ENCODE measurements at places on chromosomes 6 and 20.

DNA sequence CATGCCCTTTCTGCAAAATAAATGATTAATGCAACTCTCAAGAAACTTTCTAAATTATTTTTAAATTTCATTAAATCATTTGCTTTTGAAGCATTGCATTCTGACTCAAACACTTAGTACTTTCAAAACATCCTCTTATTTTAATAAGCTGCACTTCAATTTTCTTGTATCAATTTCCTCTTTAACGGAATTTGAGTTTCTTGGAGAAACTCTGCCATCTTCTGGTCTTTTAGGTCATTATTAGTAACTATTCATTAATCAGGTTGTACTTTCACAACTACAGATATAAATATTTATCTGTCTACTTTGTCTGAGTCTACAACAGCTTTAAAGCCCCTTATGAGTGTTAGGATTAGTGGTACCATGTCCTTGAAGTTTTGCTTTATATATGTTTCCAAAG lies 30.2 kb downstream of the TMX4 start:
- DNase-seq, result no peak

GRCh38 chr20:40991181-40991889 lies 37.3 kb upstream of the TOP1 start:
- no peak for DNase-seq

GRCh38 chr20:14414560-14414959 lies 77.1 kb upstream of the FLRT3 start:
- DNase-seq, result no peak

DNA sequence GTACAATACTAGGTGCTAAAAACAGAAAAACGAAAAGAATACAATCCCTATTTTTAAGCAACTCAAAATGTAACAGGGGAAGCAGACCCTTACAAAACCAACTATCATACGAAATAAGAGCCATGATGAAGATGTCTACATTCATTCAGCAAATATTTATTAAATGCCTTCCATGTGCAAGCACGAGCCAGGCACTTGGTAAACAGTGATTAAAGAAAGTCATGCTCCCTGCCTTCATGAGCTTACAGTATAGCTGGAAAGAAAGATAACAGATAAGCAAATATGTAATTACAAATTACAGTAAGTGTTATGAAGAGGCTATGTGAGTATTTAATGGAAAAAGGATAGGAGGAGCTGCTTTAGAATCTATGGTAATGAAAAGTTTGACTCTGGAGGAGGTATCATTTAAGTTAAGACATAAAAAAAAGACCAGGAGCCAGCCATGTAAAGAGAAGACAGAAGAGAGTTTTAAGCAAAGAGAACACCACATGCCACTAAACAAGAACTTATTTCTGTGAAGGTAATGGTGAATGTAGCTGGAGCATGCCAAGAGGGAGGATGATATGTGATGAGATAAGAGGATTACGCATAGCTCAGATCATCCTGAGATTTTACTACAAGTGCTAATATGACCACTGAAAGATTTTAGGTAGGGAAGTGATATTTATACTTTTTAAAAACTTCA lies 19.3 kb upstream of the COX7A2 start:
- no peak for DNase-seq

DNA sequence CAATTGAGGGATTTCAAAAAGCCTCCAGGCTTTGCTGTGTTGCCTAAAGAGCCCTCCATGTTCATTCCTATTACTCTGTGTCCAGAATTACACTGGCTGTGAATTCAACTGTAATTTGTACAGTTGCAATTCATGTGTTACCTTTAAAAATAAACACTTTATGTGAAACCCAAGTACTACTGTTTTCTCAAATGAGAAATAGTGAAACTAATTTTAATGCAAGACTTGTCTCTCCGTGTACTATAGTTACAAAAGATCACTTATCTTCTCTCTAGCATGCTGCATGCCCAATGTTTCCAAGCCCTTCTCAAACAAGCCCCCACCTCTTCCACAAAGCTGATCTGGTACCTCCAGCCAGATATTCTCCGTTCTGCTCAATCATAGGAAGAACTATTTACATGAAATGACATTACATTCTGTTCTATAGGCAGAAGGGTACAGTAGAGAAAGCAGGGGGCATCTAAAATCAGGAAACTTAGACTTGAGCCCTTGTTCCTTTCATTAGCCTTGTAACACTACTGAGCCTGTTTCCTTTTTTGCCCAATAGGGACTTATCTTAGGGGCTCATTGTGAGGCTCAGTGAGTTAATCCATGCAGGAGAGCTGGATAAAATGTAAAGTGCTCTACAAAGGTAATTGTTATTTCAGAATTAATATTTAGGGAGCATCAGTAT lies 12.3 kb upstream of the COL9A1 start:
- no peak for DNase-seq

- no peak for DNase-seq
Measured at GRCh38 chr6:40972190-40972589, 66.8 kb downstream of the UNC5CL start.
